H4 (cell line): ENCODE measurements at places on chromosomes 4 and X.

GRCh38 chr4:67744561-67745283 is 9.5 kb downstream of the GNRHR start:
- no peak for DNase-seq

DNA sequence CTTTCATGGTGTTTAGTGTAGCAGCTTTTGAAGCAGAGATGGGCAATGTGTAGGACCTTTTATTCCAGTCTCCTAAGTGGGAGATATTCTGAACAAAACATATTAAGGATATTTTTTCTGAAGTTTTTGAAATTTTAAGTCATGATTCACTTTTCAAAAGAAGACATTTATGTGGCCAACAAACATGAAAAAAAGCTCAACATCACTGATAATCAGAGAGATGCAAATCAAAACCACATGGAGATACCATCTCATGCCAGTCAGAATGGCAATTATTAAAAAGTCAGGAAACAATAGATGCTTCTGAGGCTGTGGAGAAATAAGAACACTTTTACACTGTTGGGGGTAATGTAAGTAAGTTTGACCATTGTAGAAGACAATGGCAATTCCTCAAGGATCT is 76.0 kb downstream of the FAT4 start:
- DNase-seq, result no peak

DNA sequence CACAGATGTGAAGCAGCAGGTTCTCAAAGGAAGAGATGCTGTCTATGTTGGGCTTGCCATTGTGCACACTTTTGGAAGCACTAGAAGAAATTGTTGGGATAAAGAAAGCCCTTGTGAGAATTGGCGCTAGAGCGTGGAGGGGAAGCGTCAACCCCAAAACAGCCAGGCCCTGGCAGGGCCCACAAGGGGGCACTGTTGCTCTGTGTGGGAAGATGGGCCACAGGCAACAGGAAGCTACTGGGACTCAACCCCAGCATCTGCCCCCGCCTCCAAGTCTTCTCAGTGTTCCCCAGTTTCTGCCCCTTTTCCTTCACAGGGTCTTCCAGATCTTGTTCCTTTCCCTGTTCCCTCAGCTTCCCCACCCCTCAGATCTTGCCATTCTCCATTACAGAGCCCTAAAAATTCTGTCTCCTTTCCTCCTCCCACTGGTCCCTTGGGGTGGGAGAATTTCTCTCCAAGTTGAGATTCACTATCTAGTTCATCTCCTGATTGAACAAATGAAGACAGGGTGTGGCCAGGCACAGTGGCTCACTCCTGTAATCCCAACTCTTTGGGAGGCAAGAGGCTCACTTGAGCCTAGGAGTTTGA is 85.5 kb downstream of the STARD8 start:
- DNase-seq, result peak; percentile 37

DNA sequence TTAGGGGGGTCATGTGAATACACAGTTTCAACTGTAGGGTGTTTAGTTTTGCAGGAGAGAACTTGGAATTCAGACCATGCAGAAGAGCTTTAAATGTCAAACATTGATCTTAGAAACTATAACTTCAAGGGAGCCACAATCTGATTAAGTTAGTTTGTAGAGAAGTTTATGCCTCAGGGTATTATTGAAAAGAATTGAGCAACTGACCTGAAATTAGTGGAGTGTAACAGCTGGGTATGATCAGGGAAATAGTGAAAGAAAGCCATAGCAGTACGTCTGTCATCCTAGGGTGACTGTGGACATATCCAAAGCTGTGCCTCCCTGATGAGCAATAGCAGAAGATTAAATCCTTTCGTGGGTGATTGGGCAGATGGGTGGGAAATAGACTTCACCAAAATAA is 63.8 kb downstream of the FAM47B start:
- no peak for DNase-seq

GRCh38 chr4:8319731-8320385 is 50.3 kb downstream of the HTRA3 start:
- DNase-seq, result no peak

GRCh38 chr4:184237612-184238011 is 19.9 kb upstream of the ENPP6 start:
- DNase-seq, result peak; percentile 55

DNA sequence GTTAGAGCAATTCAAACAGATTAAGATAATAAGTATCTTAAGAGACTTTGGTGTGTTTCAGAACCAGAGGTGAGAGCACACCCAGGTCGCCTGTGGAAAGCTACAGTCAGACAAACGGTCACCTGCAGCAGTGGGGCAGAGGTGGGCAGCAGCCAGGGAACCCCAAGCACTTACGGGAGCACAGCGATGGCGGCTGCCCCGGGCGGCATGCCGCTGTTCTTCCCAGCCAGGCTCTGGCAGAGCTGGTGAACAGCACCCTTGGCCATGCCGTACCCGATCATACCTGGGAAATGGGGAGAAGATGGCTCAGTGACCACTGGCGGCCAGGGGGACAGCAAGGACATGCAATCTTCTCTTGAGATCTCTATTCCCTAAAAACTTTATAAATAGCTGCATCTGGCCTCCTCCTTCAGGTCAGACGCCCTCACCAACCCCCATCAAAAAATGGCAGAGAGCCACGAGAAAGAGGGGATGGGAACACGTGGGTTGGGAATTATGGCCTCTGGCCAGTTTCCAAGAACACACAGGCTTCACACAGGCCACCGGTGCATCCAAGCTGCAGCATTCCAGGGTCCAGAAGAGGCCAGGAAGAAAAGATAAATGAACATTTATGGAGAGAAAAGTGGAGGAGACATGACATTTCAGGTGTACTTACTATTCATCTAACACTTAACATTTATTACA is 19.7 kb downstream of the QDPR start:
- DNase-seq, result no peak

- DNase-seq, result peak; percentile 89
Measured at GRCh38 chr4:7956934-7957656, 17.4 kb upstream of the AFAP1 start.

- no peak for DNase-seq
Measured at GRCh38 chr4:40058121-40058520, 1.5 kb downstream of the N4BP2 start.

DNA sequence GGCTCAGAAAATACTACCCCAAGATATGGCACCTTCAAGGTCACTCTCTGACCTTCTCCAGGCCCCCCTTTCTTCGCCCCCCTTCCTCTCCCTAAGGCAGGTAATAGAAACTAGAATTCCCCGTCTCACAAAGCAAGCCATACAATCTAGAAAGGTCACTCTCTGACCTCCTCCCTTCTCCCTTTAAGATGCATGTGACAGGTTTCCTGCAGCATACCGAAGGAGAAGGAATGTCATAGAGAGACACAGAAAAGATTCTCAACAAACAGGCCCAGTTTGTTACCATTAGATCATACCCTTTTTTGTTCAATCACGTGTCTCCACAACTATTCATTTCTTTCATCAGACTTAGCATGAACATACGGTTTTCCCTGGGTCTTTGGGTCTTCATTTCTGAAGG is 51.2 kb upstream of the RBMXL3 start:
- no peak for DNase-seq
